ENCODE measurements at places on chromosomes 16 and 17.

DNA sequence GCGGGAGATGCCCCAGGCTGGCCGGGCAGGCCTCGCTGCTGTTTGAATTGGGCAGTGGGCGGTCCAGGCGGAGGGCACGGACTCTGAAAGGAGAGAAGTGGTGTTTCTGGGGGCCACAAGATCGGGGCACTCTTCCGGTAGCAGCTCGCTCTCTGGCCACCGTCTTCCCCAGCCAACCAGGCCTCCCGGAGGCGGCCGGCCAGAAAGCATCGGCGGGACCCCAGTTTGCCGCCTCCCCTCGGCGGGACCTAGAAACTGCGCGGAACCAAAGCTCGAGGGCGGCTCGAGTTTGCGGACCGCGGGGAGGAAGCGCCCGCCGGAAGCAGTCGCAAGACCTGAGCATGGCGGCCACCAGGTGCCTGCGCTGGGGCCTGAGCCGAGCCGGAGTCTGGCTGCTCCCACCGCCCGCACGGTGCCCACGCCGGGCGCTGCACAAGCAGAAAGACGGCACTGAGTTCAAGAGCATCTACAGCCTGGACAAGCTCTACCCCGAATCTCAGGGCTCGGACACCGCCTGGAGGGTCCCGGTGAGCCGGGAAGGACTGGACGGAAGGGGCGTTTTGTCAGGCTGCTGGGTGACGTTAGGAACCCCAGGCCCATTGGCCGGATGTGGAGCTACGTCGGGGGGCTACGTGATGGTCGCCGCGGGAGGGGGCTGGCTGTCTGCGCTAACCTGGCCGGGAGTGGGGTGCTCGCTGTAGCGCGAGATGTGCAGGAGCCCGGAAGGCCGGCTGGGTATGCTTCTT is at the start of gene MRPL58:
MRPL58 (plus strand) TSS at position 325 of the 746 bp plus-strand sequence; CDS start at position 342, 17 bp downstream.
- peak; percentile 73 for DNase-seq

DNA sequence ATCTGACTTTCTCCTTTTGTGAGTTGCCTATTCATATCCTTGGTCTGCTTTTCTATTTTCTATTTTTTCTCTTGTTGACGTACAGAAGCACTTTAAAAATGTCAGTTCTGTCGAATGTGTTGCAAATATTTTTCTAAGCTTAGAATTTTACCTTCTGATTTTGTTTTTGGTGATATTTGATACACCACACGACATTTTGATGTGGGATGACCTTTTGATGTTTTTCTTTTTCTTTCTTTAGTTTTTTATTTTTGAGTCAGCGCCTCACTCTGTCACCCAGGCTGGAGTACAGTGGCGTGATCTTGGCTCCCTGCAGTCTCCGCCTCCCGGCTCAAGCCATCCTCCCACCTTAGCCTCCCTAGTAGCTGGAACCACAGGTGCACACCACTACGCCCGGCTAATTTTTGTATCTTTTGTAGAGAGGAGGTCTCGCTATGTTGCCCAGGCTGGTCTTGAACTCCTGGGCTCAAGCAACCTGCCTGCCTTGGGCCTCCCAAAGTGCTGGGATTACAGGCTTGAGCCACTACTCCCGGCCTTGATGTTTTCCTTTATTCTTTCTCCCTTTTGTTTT is 39.6 kb downstream of the WSB1 start:
- DNase-seq = no peak

GRCh38 chr17:8740486-8740885 is 4.2 kb downstream of the CCDC42 start:
- DNase-seq = no peak

DNA sequence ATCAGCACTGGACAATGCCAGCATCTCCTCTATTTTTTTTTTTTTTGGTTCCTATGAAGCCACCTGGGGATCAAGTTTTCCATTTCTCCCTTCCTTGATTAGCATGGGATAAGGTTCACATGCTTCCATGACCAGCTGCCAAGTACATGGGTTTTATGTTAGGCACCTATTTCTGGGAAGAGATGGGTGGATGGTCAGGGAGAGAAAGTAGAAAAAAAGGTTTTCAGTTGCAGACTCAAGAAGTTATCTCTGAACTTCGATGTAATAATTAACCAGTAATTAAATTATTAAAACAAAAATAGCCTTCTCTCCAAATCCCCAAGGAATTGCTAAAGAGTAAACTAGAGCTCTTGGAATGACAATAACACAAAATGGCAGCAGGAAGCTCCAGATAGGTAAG is 164.9 kb upstream of the MAF start:
- DNase-seq = no peak

DNA sequence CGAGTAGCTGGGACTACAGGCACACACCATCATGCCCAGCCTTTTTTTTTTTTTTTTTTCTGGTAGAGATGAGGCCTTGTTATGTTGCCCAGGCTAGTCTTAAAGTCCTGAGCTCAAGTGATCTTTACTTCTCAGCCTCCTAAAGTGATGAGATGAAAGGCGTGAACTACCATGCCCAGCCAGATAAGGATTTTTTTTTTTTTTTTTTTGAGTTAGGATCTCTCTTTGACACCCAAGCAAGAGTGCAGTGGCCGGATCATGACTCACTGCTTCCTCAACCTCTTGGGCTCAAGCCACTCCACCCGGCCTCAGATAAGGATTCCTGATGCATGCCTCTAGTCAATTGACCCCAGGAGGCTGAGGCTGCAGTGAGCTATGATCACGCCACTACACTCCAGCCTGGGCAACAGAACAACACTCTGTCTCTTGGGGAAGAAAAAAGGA is 11.2 kb upstream of the PLEKHG4 start:
- peak; percentile 72 for DNase-seq

GRCh38 chr16:22425036-22425801 is 50.8 kb upstream of the CDR2 start:
- DNase-seq = peak; percentile 37

GRCh38 chr17:42922294-42922693 is 21.7 kb downstream of the G6PC1 start:
- DNase-seq = no peak

DNA sequence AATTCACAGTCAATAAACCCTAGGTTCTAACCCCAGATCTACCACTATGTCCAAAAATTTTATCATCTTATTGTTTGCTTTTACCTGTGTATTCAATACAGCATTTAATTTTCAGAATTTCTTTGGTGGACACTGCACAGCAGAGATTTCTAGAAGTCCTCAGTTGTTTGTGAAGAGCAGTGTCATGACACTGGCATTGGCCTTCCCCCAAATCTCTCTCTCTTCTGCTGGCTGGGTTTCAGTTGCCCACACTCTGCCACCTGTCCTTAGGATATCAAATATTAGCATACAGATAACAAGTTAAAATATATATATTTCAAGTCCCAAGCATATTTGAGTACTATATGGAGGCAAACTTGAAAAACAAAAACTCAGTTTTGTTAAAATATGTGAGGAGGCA is 2.0 kb upstream of the THUMPD1 start:
- no peak for DNase-seq

GRCh38 chr17:10421900-10422542 is at the start of gene MYH8:
Gene MYH8, minus strand, starts transcription at chr17:10421950. Its CDS starts 1,723 bp downstream, at chr17:10420227.
- no peak for DNase-seq

DNA sequence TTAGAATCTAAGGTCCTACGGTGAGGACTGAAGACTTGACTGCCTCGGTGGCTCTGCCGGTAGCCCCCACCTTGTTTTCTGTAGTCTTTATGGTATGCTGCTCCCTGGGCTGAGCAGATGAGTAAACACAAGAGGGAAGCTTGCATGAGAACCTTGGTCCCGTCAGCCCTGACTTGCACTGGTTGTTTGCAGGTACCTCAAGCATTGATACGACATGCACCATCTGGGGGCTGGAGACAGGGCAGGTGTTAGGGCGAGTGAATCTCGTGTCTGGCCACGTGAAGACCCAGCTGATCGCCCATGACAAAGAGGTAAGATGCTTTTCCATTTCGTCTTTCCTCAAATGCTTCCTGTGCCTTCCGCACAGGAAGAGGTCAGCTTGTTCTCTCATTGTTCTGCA is 21.1 kb upstream of the TACO1 start:
- DNase-seq = no peak

DNA sequence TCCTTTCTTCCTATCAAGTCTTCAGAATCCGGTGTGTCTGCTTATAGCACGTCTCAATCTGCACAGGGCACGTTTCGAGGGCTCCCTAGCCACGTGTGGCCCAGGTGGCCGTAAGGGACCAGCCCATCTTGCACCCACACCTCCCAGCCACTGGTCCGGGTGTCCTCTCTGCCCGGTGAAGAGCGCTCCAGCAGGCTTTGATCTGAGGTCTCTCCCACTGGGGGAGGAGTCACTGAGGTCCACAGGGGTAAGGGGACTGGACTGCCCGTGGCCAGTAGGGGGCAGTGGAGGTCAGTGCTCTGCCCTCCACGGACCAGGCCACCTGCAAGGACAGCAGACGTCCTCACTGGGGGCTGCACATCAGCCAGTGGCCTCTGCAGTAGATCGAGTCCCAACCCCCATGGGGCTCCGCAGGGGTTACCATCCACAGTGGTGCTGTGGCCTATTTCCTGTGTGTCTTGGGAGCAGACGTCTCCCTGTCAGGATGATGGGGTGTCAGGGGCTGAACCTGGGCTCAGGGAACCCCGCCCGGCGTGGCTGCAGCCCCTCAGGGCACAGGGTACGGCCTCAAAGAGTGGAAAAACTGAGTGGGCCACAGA is 204.1 kb upstream of the CIBAR2 start:
- DNase-seq = peak; percentile 38
